Stimulated activated CD4-positive, alpha-beta T cell treated with anti-CD3 and anti-CD28 coated beads, Interleukin-2, amount 100 ng/mL, for 48 hours (primary cell): ENCODE measurements at places on chromosomes 1 and 21.

DNA sequence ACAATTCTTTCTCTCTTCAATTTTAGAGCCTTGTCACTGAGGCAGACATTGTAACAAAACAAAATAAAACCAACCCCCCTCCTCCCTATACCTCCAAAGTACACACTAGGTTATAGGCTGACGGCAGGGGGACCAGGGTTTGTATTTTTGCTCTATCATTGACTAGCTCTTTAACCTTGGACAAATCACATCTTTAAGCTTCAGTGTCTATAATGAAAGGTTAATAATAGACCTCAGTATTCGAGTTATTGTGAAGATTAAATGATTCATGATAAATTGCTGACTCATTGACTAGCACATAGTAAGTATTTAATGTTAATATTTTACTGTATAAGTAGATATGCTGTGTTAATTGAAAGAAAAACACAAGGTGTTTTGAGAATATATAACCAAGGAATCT, 1267.6 kb upstream of the ADGRL2 start:
- no peak for DNase-seq

DNA sequence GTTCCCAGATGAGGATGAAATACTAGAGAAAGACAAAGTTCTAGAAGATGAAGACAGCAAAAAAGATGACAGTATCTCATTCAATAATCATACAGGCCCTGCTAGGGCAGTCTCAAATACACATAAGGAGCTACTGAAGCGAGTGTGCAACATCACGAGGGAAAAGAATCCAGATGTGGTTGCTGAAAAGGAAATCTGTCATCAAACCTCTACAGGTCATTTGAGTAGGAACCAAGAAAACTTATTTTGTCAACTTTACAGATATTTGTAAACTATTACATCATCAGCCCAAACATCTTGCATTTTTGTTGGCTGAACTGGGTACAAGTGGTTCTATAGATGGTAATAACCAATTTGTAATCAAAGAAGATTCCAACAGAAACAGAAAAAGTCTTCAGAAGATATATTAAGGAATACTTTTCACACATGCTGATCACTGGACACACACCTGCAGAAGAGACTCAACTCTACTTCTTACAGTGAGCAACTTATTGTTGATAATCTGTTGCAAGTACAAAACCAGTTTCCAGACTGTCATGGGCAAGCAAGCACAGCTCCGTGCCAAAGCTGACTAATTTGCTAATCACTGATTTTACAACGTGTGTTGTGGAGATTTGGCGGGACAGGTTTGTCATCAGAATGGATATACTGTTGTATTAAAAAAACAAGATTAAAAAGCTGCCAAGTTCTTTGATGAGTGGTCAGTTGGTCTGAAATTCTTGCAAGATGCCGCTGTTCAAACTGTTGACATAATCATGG, 42.1 kb downstream of the TRIM33 start:
- DNase-seq, result no peak

DNA sequence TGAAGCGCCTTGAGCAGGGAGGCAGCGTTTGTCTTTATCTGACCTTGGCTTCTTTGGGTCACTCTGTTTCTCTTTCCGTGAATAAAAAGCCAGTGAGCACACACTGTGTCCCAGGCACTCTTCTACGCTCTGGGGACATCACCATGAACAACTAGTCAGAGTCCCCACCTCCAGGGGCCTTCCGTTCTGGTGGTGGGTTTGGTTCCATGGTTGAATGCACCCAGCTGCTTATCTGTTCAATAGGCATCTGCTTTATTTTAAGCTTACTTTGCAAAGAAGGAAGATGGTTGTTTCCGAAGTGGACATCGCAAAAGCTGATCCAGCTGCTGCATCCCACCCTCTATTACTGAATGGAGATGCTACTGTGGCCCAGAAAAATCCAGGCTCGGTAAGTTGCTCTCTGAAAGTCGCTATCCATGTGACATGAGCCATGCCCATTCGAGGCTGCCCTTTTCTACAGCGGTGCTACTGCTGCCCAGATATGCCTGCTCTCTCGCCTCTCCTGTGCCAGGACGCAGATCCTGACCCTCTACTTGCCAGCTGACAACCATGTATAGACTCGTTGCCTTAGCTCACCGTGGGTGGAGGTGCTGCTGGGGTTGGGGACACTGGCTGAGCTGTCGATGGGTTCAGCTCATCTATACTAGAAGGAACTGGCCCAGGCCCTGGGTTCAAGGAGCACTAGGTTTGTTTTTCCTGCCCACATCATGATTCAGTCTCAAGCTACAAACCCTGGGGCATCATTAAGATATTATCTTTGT, 5.9 kb downstream of the MX1 start:
- no peak for DNase-seq

GRCh38 chr1:229370601-229371021, 27.8 kb upstream of the CCSAP start:
- no peak for DNase-seq

GRCh38 chr1:90512441-90512840, 204.7 kb downstream of the BARHL2 start:
- no peak for DNase-seq

DNA sequence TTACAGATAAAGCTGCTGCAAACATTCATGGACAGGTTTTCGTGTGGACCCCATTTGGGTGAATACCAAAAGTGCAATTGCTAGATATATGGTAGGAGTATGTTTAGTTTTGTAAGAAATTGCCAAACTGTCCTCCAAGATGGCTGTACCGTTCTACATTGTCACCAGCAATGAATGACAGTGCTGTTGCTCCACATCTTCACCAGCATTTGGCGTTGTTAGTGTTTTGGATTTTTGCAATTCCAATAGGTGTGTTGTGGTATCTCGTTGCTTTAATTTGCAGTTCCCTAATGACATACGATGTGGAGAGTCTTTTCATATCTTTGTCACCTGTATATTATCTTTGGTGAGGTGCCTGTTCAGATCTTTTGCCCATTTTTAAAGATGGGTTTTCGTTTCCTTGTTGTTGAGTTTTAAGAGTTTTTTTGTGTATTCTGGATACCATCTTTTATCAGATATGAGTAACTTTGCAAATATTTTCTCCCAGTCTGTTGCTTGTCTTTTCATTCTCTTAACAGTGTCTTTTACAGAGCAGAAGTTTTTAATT, 12.1 kb downstream of the CATSPERE start:
- DNase-seq, result no peak

GRCh38 chr1:119758584-119758983, 10.1 kb downstream of the HMGCS2 start:
- no peak for DNase-seq

DNA sequence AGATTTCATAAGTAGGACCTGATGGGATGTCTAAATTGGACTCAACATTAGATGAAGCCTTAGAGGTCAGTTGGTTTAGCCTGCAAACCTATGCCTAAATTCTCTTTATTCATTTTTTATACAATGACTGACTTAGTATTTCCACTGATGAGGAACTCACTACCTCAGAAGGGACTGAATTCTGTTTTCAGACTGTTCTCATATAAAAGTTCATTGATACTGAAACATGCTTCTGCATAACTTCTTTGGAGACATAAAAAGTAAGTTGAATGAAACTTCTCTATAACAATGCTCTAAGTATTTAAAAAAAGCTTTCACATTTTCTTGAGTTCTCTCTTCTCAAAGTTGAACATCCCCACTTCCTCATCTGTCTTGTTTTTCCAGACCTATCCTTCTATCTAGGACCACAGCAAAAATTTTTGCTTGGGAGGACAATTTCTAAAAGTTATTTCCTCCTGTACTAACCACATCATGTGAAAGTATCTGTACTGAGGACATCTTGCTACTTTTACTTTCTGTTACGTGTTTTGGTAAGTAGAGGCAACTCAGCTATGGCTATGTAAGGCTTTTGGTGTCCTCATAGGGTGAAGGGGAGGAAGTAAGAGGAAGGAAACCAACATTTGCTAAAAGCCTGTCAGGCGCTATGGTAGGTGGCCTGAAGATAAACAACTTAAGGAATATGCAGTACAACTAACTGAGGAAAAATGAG, 64.1 kb downstream of the USP24 start:
- DNase-seq, result no peak

DNA sequence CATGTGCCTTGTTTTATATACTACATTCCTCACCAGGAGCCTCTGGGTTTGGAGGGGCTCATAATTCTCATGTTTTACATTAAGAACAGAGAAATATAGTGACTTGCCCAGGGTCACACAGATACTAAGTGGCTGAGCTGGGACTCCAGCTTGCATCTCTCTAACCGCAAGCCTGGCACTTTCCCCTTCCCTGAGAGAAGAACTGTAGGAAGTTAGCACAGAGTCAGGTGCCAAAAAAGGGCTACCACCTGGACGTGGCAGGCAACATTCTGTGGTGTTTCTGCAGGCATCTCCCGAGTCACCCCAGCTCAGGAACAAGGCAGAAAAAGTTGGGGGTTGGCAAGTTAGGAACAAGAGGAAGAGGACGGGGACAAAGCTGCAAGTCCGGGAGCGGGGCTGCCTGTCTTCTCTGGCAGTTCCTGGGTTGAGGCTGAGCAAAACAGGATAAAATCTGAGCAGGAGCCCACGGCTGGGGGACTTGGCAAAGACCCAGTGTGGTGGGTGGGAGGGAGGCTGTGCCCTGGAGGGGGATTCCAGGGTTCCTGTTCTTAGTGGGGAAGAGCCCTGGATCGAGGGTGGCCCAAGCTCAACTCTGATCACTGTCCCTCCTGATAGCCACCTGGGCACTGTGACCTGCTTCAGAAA, 9.8 kb downstream of the PLA2G5 start:
- no peak for DNase-seq

DNA sequence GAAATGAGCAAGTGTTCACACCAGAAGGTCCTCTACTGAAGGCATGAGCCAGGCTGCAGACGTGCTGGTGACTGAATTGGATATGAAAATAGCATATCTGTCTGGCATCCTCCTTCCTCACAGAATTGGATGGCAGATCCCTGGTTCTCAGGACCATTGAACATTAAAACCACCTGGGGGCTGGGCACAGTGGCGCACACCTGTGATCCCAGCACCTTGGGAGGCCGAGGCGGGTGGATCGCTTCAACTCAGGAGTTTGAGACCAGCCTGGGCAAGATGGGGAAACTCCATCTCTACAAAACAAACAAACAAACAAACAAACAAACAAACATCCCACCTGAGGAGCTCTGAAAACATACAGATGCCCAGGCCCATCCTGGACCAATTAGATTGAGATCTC, 23.4 kb downstream of the TEX35 start:
- DNase-seq, result no peak

DNA sequence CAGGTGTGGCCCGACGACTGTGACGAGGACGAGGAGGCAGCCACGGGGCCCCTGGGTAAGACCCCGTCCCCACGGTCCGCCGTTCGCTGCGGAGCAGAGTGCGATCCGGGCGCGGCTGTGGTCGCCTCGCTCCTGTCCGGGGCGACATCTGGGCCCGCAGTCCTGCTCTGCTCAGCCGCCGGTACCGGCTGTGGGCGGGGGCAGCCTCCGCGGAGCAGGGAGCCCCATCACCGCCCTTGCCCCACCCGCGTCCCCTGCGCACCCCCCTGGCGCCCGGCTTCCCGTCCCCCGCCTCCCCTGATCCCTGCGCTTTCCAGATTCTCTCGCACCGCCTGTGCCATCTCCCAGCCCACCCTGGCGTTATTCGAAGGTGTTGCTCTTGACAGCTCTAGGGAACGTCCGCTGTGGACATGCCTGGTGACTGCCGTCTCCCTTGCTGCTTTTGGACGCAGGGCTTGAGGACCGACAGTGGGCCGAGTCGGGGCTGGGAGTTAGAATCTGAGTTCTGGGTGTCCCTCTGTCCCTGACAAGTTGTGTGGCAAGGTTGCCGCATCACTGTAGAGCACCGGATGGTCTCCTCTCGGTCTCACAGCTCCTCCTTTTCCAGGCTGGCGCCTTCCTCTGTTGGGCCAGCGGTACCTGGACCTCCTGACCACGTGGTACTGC, 596 bp downstream of the TOR3A start:
- DNase-seq, result peak; percentile 7

- no peak for DNase-seq
Observed at GRCh38 chr1:26861286-26861701, 1.7 kb upstream of the SFN start.

DNA sequence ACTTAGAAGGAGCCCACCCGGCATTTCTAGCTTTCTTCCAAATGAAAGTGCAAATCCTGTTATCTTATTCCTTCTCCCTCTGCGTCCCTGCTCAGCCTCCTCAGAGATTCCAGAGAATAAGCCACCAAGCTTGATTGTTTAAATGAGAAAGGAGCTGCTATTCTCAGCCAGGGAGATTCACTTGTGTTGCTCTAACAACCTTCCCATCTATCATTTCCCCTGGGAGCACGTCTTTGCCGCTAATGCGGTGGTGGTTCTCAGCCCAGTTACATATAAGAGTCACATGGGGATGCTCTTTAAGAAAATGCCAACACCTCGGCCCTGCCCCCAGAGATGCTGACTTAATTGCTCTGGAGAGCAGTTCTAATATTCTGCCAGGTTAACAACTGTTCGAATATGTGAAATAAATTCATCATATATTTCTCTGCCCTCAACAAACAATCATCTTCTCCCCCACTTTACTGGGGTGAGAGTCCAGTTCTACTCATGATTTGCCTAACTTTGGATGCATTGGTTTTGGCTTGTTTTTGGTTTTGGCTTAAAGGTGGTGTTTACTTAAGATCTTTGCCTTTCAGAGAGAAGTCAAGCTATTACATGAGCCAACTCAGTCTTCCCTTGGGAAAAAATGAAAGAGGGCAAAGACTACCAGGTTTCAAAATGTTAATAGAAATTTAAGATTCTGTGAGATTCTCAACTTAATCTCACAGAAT, 213.9 kb downstream of the SEC16B start:
- DNase-seq, result no peak

GRCh38 chr1:154547105-154547732, 11.2 kb downstream of the UBE2Q1 start:
- DNase-seq, result no peak

DNA sequence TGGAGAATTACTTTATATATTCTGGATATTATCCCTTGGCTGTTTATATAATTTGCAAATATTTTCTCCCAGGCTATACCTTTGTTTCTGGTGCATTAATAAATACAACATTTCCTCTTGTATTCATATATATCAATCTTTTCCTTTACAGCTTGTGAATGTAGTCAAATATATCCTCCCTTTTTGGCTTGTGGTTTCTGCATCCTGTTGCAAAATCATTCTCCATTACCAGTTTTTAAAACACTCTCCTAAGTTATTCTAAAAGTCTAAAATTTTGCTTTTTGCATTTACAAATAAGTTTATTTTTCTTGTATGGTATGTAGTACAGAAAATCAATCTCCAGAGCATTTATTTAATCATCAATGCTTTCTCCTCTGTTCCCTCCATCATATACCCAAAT, 909.4 kb downstream of the ADGRL2 start:
- no peak for DNase-seq

DNA sequence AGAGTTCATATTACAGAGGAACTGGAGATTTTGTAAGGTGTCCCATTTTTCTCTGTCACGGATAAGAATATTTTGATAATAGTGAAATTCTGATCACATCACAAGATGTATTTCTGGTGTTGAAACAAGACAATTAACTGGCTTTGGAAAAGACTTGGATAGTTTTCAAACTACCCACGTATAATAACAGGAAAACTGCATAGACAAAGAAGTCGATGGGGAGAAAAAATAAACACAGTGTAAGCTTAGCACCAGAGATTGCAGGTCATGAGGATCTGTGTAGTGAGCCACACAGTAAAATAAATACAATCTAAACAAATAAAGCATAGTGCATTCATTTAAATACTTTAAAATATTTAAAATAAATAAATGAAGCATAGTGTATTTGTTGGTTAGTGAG, 452.3 kb upstream of the ADAMTS5 start:
- DNase-seq, result no peak
